Stimulated activated CD4-positive, alpha-beta T cell treated with anti-CD3 and anti-CD28 coated beads, TNF-alpha, amount 100 ng/mL, for 48 hours (primary cell): ENCODE measurements at places on chromosomes 1 and 21.

- no peak for DNase-seq
Measured at GRCh38 chr1:205508227-205508714, 3.8 kb downstream of the CDK18 start.

DNA sequence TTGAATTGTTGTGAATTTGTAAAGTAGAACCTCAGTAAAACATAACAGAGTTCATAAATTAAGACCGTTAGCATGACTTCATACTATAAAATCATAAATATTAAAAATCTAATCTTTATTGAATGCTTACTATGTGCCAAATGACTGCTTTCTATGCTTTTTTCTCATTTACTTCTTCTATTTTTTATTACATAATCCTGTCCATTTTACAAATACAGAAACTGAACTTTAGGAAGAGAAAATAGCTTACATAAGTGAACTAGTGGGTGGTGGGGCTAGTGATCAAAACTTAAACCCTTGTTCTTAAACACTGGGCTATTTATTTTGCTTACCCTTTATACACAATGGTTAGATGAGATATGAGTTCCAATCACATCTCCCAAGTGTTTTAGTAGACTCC, 122.3 kb downstream of the ZC3H11B start:
- no peak for DNase-seq

- no peak for DNase-seq
Measured at GRCh38 chr21:46153247-46154154, 1.9 kb downstream of the FTCD start.

GRCh38 chr1:101300916-101301315, 64.1 kb downstream of the S1PR1 start:
- no peak for DNase-seq

DNA sequence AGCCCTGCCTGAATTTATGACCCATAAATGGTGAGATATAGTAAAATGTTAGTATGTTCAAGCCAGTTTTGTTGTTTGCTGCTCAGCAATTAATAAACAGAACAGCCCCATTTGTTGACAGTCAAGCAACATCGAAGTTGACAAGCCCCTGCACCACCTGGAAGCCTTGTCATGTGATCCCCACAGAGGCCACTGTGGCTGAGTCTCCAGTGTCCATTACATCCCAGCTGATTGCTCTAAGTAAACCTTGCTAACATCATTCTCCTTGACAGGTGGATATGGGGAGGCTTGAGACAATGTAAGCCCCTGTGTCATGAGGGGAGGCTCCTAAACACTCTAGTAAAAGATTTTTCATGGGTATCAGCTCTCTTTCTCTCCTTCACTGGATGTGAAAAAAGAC, 17.5 kb upstream of the TACSTD2 start:
- no peak for DNase-seq

DNA sequence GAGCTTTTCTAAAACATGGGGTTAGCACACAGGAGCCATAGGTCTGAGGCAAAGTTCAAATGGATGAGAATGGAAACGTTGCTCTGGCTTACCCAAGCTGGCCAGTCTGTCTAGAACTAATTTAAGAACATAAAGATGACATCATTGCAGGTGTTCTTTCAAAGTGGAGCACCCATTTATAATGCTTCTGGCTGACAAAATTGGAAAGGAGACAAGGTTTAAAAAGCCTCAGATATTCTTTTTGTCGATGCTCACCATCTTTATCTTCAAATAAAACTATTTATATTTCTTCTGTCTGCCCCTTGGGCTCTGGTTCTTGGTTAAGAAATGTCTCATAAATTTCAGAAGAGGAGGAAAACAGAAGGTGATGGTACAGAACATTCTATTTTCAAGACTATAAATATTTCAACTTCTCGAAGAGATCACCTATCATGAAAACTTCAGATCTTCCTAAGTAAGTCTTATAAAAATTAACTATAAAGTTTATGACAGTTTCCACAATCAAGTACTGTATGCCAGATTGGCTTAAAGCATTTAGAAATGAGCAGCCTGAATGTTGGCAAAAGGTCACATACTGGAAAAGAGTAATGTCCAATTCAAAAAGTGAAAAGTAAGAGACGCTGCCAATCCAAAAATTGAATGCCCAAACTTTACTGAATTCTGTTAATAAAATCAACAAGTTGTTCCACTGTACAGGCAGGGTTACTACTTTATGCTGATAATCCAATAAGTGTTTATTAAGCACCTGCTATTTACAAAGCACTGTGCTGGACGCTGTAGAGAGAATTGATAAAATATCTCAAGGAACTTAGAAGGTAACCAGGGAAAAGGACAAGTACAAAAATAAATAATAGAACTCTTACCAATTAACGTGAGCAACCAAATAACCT, 92.0 kb downstream of the ETS2 start:
- DNase-seq = no peak

DNA sequence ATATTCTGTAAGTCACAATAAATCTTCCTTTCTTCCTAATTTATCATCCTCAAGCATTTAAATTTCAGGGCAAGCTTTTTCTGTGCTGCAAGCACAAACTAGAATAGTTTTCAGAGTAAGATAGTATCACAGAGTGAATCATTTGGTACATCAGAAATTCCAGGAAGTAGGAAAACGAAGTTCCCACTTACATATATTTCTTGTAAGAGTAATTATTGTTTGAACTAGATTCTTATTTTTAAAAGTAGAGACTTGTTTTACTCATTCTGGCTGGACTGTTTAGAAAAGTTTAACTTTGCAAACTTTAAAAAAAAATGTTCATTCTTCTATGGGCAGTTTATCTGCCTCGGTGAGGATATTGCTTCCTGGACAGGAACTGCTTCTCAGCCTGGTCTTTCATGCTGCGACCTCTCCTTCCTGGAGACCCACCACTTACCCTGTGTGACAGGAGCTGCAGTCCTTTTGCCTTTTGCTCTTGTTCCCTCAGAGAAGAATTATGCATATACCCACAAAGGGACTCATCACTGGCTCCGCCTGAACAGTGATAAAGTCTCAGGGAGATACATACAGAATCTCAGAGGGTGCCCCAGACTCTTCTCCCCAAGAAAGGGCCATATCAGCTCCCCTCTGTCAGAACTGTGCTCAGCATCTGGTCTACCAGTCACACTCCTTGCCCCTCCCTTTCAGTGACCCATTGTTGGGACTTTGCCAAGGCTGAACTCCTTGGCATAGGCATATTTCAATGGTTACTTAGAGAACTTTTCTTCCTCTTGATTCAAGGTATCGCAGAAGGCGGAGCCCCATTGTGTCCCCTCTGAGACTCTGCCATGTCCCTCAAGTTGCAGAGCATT, 102.7 kb upstream of the CD55 start:
- no peak for DNase-seq

DNA sequence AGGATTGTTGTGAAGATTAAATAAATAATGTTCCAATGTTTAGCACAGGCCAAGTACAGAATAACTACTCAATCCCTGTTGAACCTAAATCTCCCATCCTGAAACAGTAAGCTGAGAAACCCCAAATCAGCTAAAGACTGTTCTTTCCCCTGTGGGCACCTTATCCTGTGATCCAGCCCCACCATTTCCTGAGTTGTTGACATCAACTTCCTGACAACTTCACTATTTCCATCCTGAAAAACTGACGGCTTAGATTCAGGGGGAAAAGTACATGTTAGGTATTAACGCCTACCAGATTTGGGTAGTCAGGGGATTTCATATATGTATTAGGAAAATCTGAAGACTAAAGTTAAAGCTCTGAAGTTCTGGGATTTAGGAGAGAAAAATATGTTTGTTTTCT, 51.7 kb upstream of the PALMD start:
- DNase-seq = no peak

DNA sequence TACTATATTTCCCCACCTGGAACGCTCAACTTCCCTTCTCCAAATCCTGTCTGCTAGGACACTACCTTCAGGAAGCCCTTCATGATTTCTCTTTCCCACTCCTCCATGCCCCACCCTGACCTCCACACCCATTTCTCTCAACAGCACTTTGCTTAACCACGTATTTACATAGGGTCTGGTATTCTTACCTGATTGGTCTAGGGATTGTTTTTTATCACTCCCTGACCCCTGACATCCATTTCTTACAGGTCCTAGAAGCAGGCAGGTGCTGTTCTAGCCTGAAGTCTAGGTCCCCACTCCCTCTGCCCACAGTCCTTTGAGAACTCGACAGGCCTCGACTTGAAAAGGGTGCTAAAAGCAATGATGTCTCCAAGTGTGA, 47.5 kb downstream of the DMAP1 start:
- DNase-seq = no peak

DNA sequence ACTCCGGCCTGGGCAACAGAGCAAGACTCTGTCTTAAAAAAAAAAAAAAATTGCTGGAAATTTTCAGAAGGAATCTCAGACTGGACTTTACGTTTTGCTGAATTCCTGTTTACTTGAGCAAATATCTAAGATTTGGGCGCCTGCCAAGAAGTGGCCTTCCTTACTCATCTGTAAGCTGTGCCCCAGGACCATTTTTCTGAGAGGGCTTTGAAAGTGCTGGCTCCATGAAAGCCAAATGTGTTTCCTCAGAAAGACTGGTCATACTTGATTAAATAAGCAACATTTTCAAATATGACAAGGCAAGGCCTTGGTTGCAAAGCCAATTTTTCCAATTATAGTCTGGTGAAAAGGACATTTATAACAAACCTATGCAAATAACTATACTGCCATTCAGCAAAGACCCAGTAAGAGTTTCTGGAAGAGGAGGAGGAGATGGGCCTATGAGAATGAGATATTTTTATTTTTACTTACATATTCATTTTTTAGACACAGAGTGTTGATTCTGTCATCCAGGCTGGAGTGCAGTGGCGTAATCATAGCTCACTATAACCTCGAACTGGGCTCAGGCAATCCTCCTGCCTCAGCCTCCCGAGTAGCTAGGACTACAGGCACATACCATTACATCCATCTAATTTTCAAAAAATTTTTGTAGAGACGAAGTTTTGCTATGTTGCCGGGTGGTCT, 56.3 kb upstream of the HTR1D start:
- DNase-seq = no peak

DNA sequence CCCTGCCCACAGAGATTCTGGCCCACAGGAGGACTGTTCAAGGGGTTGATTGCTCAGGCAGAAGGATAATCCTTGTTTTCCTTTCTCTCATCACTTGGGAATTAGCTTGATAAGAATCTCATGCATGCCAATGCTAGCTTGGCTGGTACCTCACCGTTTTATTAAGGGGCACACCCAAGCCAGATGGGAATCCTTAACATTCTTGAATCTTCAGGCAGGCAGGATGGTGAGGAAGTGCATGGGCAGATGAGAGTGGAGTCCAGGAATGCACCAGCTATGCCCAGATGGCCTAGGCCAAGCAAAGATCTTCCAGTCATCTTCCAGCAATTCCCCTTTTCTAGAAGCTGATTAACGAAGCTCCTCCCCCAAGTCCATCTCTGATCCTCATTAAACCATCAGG, 4.1 kb upstream of the LCE7A start:
- DNase-seq = no peak

- no peak for DNase-seq
Measured at GRCh38 chr1:92957030-92957734, 4.1 kb downstream of the DIPK1A start.

DNA sequence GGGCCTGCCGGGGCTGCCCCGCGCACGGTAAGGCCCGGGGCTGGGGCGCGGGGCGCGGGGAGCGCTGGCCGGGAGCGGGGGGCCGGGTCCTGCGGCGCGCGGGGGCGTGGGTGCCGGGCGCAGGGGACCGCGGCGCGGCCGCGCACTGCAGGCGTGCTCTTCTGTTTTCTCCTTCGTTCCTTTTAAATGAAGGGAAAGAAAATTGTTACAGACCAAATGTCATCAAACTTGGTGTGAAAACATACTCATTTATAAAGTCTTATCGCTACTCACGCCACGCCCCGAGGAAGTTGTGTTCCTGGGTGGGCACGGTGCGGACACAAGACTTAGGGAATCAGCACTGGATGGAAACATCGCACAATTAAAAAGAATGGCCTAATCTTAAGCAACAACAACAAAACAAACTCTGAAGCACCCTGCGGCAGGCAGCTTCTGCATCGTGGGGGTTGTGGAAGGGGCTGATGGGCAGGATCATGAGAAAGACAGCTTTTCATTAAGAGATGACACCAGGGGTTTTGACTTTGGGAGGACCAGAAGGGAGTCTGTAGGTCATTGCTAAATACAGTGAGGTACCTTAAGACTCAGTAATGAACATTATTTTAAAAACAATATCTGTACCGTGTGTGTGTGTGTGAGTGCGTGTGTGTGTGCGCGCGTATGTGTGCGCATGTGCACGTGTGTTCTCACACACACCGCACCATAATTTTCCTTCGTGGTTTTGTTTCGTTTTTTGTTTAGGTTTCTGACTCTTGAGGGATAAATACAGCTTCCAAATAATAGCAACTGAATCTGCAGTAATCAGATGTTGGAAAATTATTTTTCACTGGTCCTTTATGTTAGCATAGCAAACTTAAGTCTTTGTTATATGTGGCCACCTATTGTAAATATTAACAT, 548 bp downstream of the B3GALT5 start:
- DNase-seq = no peak

GRCh38 chr1:247487057-247487456, 29.2 kb upstream of the OR2B11 start:
- DNase-seq = no peak

DNA sequence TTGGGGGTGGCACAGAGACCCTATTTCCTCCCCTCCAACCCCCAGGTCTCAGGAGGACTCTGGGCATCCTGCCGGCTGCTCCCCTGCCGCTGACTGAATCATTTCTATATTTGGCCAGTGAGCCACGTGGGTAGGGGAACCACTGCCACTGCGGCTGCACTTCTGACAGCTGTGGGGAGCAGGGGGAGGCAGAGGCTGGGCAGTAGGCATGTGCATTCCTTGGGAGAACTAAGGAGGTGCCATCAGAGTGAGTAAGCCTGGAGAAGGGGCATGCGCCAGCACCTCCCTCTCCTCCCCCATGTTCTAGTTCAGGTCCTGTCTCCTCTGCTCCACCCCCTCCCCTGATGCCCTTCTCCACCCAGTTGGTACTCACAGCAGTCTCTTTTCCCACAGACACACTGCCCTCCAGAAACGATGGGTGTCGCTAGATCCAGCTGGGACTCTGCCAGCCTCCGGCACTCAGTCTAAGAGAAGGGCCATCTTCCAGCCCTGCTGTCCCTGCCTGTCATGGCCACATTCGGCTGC, 12.0 kb downstream of the PPFIA4 start:
- no peak for DNase-seq

DNA sequence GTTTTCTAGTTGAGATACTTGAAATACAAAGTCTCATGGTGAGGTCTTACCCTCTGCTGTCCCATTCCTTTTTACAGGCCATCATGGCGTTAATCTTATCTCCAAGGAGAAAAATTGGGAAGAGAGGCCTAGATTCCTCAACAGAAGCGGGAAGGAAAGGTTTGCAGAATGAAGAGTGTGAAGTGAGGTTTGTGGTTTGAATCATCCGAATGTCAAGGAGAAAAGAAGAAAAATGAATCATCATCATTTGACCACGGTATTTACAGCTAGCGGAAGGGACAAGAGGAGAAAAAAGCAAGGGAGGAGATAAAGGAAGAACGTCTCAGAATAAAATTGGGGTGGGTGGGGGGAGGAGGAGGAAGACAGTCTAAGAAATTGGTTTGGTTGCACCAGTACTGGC, 935 bp upstream of the COG2 start:
- DNase-seq = no peak

DNA sequence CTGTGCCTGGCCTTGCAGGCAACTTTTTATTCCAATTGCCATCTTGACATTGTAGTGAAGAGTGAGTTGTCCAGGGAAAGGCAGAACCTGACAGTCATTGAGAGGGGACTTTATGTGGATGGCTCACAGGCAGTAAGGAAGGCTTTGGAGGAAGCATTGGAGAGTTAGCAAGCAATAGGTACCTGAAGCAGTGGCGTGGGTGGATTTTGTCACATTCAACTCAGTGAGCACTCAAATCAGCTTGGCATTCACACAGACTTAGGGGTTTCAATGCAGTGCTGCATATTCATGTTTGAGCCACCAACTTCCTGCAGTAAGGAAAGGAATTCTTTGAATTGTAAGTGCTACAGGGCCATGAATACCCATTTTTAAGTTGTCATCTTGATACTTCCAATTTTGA, 69.0 kb downstream of the AK4 start:
- no peak for DNase-seq
